ENCODE measurements at places on chromosomes 16 and 17.

DNA sequence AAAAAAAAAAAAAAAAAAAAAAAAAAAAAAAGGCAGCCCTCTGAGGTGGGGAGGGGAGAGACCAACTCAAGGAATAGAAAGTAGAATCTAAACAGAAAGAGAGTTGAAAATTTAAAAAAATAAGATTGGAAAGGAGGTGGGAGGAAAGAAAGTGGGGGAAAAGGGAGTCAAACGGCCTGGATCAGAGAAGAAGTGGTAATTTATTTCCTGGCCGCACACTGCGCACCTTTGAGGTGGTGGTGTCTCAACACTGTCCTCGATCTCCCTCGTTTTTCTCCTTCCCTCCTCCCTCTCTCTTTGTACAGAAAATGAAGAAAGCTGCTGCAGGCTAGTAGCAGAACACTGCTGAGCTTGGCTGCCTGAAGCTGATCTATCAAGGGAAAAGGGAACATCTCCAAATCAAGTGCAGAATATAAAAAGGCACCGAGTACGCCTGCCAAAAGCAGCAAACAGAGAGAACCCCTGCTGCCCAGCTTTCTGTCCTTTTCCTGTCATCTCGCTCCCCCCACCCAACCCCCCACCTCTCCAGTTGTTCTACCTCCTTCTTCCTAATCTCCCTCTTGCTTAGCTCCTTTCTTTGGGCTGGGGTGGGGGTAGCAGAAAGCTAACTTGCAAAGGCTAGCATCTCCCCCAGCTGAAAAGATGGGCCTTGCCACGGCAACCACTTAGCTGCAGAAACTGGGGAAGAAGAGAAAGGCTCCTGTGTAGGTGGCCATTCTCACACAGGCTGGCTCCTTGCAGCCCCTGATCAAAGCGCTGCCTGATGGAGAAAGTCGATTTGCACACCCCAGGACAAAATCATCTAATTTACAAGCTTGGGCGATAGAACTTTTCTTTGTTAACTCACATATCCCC is 22.5 kb downstream of the AXIN2 start:
- DNase-seq: no peak

- no peak for DNase-seq
These were observed 414.1 kb upstream of the CDH8 start for GRCh38 chr16:62450291-62450690.

- DNase-seq: no peak
These were observed 60.2 kb downstream of the TEX2 start for GRCh38 chr17:64202683-64203344.

- DNase-seq: no peak
These were observed 79.3 kb downstream of the SDR42E1 start for GRCh38 chr16:81931927-81932326.

DNA sequence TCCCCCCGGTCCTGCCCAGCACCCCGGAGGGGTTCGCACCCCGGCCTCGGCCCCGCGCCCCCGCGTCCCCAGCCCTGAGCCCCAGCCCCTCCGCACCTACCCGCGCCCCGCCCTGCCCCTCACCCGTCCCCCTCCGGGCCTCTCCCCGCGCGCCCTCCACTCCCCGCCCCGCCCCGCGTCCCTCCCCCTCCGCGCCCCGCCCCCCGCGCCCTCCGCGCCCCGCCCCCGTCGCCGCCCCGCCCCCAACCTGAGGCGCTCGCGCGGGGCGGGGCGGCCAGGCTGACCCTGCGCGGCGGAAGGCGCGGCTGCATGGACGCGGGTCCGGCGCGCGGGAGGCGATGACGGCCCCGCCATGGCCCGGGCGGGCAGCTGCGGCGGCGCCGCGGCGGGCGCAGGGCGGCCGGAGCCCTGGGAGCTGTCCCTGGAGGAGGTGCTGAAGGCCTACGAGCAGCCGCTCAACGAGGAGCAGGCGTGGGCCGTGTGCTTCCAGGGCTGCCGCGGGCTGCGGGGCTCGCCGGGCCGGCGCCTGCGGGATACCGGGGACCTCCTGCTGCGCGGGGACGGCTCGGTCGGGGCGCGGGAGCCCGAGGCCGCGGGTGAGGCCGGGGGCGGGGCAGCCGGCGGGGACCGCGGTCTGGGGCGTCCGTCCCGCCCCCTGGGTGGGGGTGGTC is at the start of gene SPIRE2:
Gene SPIRE2 (plus strand): TSS at position 277 of the 671 bp plus-strand sequence. CDS start 76 bp downstream, at position 353.
- DNase-seq: peak; percentile 51

DNA sequence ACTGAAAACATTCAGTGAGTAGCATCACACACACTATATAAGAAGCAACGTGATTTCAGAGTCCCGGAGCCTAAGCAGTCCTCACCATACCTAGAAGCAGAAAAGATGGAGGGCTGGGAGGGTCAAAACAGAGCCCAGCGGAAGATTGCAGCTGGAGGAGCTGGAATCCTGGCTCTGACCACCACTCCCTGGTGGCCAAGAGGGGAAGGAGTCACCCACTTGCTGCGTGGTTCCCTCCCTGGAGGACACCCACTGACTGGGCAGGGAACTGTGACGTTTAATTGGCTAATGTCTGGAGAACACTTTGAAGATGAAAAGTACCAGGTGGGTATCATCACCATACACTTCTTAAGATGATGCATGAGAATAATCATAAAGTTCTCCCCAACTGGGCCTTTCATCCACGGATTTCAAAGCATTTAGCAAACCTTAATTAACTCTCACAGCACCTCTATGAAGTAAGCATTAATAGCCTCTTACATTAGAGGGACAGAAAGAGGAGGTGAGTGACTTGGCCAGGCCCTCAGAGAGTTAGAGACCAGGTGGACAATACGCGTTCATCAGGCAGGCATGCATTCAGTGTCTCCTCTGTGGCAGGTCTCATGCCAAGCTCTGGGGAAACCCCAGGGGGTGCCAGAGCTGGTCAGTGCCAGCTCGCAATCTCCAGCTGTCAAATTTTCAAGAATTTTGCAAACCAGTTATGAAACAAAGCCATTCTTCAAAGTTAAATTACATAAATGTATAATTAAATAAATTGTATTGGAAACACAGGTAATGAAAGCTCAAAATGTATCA is 137.9 kb downstream of the AXIN2 start:
- DNase-seq: no peak

GRCh38 chr17:57038486-57038885 is 46.6 kb upstream of the AKAP1 start:
- DNase-seq: no peak

DNA sequence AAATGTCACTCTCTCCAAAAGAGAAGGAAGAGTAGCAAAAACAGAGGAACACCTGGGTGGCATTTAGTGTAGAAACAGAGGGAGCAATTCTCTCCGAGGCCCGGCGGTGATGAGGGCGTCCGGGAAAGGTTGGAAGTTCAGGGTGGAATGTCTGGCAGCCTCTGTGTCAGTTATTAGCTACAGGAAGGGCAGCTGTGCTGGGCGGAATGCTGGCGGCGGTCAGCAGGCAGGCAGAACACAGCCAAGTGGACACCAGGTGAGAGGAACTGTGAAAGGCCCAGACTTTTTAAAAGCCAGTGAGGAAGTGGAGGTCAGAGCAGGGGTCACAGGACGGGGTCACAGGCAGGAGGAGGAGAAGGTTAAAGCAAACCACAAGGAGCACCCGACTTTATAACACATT is 238.1 kb downstream of the NTN1 start:
- DNase-seq: no peak

Data from stimulated activated CD4-positive, alpha-beta T cell treated with anti-CD3 and anti-CD28 coated beads, Interleukin-15, amount 100 ng/mL, for 1 hour (primary cell).